ENCODE measurements at places on chromosomes 2 and 18.

- no peak for DNase-seq
Measured at GRCh38 chr2:61726456-61727209, 127.2 kb downstream of the FAM161A start.

- no peak for DNase-seq
Measured at GRCh38 chr2:26709323-26710110, 17.0 kb downstream of the KCNK3 start.

GRCh38 chr2:216936954-216937357, 77.1 kb upstream of the TNP1 start:
- no peak for DNase-seq

DNA sequence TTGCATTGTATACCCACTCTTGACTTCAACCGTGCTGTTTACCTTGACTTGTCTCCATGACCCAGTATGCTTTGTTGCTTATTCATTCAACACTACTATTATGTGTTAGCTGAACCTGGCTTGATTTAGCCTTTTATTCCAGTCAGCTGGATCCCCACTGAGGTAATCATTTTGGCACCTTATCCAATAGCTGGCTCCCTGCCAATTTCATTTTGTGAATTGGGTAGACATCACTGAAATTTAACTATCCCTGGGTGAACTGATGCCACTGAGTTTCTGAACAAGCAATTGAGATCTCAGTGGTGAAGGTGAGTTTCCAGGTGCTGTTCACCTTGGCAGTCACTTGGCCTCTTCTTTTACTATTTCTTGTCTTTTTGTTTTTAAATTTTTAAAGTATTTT, 584.3 kb downstream of the ADCYAP1 start:
- no peak for DNase-seq

Data from EL (cell line).